GOT3 (cell line): ENCODE measurements at places on chromosomes 13 and 19.

GRCh38 chr19:21317821-21318220 lies 11.4 kb downstream of the ZNF708 start:
- DNase-seq, result no peak

DNA sequence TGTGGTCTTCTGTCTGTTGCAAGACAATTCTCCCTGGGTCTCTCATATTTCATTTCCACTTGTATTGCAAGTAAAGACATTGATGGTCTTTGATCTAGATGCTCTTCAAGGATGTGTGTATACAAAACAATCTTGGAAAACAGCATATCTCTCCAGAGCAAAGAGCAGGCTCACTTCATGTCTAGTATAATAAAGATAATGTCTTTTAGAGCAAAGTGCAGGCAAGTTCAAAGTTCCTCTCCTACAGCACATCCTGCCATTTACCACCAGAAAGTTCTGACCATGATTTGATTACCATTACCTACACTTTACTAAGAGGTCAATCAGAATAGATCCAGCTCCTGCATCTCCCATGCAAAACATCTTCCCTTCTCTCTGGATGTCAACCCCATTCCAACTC lies 162.8 kb downstream of the DIAPH3 start:
- no peak for DNase-seq

- no peak for DNase-seq
Observed at GRCh38 chr13:107373551-107373950, 805.6 kb upstream of the ARGLU1 start.

GRCh38 chr19:23561341-23561740 lies 125.7 kb downstream of the ZNF675 start:
- no peak for DNase-seq

GRCh38 chr13:109426690-109426990 lies 359.7 kb downstream of the IRS2 start:
- DNase-seq, result no peak

- no peak for DNase-seq
Observed at GRCh38 chr19:7817801-7818200, 12.2 kb upstream of the EVI5L start.

- no peak for DNase-seq
Observed at GRCh38 chr13:47044842-47045241, 148.0 kb upstream of the HTR2A start.

DNA sequence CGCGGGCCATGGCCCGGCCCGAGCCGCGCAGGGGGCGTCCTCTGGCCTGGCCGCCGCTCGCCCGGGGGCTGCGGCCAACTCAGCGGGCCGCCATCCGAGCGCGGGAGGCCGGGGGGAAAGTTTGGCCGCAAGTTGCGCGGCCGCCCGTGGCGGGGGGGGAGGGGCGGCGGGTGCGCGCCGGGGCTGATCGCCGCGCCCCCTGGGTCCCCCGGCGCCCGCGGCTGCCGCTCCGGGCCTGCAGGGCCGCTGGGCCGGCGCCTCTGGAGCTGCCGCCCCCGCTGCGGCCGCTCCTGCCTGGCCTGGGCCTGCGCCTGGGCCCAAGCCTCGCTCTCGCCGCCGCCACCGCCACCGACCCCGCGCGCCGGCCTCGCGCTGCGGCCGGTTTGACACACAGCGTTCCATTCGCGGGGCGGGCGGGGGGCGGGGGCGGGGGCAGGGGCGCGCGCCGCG lies at the start of gene NR2F6:
TSS of gene NR2F6 (minus strand) at position 385 of the 450 bp plus-strand sequence. CDS start 699 bp downstream, outside the sequence.
- no peak for DNase-seq

DNA sequence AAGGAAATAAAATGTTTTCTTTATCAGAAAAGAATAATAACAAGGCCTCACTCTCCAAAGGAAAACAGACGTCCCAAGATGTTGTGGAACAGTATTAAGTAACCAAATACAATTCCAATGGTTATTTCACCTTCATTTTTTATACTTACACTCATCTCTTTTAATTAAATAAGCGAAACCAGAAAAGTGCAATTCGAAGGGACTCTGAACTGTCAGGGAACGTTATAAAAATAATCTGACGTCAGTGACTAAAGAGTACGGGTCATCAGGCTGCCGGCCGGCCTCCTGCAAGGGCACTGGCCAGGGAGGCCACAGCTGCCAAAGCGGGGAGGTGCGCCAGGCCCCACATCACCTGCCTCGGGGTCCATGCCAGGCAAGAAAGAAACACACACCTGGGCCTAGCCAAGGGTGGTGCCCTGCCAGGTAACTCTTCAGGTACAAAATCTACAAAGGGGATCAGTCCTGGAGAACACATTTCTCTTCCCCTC lies 61.2 kb downstream of the CDADC1 start:
- no peak for DNase-seq

DNA sequence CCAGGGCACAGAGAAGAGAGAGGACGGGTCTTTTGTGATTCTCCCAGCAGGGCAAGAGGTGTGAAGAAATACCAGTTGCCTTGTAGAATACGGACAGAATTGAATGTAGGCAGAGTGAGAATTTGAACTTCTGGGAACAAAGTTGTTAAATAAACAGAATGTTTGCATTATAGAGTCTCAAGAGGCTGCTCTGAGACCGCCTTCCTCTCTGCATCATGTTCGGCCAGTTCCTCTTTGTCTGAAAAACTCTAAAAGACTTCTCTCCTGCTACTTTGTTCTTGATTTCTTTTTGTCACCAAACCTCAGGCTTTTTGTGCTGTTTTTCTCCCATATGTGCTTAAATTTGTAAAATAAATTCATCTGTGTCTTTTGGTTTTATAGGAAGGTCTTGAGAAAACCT lies 256.4 kb downstream of the DLEU7 start:
- DNase-seq, result no peak

GRCh38 chr13:68030152-68030809 lies 800.1 kb upstream of the PCDH9 start:
- no peak for DNase-seq

GRCh38 chr13:27130223-27130978 lies 41.2 kb downstream of the USP12 start:
- no peak for DNase-seq

DNA sequence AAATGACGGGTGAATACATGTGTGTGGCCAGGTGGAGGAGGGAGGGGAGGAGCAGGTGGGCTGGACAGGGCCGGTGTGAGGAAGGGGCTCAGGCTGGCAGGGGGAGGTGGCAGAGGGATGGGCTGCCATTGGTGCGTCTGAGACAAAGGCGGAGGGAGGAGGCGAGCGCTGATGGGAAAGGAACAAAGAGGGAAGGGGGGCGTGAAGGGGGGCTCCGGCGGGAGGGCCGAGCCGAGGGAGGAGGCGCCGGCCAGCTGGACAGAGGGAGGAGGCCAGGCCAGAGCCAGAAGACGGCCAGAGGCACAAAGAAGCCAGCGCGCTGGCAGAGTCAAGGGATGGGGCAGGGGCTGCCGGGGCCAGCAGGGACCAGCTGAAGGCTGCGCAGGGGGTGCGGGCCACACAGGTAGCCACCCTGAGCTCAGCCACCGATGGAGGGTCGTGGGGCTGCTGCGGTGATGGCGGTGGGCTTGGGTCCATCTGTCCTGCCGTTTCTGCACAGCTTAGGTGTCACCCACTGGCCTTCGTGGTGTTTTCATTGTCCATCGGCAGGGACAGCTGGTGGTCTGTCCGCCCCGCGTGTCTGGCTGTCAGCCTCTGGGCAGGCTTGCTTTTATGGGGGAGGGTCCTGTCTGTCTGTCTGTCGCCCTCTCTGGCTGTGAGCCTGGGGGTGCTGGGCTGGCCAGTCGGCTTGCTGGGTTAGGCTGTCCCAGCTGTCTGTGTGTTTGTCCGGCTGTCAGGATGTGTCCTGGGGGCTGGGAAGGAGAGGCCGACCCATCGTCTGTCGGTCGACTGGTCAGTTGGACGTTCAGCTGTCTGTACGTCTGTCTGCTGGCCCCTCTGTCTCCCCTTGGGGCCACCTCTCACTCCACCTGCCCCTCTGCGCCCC lies 2.2 kb downstream of the APC2 start:
- no peak for DNase-seq

GRCh38 chr13:47146136-47146535 lies 249.3 kb upstream of the HTR2A start:
- no peak for DNase-seq

DNA sequence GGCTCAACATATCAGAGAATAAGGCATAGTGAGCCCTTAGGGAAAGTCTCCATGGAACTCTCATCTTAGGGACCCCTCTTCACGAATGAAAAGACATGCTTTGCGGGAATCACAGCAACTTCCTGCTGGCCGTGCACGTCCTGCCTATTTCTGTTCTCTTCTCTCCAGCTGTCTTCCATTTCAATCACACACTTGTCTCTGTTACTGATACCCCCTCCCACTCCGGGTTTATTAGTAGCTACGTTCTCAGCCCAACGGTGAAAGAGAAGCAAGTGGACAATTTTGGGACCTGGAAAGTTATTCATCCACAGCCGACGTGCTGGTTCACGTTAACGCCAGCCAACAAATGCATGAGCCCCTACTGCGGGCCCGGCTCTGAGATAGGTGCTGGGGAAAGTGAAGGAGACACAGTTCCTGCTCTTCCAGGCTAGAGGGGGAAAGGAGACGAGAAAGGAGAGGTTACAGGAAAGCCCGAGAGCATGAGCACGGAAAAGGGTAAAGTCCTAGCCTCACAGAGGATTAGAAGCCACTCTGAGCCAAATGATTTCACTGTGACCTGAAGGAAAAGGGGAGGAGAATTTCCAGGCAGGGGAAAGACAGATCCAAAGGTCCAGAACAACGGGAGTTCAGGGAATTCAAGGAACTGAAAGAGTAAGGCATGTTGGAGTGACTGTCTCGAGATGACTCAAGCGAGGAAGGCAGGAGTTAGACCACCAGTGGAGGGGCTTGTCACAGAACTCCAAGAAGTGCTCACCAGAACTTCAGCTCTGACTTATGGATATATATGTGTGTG lies 81.8 kb upstream of the CLDN10 start:
- DNase-seq, result no peak

DNA sequence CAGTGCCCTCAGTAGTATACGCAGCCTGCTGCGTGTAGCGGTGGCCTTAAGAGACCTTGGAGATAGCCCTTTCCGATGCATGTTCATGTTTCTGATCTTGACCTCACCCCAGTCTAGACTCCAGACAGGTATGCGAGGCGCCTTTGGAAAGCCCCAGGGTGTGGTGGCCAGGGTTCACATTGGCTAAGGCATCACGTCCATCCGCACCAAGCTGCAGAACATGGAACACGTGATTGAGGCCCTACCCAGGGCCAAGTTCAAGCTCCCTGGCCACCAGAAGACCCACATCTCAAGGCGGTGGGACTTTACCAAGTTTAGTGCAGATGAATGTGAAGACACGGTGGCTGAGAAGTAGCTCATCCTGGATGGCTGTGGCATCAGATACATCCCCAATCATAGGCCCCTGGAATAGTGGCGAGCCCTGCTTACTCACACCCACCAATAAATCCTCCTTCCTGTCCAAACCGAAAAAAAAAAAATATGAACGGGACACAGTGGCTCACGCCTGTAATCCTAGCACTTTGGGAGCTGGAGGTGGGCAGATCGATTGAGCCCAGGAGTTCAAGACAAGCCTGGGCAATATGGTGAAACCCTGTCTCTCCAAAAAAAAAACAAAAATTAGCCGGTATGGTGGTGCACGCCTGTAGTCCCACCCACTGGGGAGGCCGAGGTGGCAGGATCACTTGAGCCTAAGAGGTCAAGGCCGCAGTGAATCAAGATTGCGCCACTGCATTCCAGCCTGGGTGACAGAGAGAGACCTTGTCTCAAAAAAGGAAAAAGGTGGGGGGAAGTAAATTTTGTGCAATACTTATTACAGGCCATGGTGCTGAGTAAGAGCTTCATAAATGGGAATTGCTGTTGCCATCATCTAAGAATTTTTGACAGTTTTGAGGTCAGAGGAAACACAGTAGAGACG lies 12.4 kb upstream of the CBLC start:
- DNase-seq, result no peak

GRCh38 chr13:114108894-114109293 lies 23.5 kb downstream of the RASA3 start:
- DNase-seq, result no peak

DNA sequence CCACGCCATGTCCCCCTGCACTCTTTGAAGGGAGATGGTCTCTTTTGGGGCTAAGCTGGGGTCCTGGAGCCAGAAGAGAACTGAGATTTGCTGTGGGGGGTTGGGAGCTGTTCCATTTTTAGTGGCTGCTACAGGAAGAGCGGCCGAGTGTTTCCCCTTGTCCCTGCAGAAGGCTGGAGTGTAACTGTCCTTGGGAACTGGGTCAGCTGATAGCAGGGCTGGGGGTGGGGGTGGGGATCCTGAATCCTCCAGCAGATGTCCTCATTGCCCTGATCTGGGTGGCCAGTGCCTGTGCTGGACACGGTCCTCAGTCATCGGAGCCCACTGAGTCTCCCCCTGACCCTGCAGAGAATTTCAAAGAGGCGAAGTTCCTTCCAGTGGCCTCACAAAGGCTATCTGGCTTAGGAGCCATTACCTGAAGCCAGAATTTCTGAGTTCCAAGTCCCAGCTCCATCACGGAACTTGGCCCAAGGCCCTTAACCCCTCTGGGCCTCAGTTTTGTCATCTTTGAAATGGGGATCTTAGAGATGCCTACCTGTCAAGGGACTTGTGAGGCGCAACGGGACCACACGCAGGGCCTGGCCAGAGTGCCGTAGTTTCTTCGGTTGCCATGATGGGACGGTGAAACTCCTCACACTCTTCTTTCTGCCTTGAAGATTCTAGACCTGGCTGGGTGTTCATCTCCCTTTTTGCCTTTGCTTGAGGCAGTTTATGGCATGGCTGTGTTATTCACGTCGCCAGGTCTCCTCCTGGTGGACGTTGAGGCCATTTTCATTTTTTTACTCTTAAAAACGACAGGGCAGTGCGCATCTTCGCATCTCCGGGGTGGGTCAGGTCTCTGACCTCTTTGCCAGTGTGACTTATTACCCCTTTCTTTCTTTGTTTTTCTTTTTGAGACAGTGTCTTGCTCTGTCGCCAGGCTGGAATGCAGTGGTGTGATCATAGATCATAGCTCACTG lies 51.9 kb downstream of the DNM2 start:
- DNase-seq, result no peak

DNA sequence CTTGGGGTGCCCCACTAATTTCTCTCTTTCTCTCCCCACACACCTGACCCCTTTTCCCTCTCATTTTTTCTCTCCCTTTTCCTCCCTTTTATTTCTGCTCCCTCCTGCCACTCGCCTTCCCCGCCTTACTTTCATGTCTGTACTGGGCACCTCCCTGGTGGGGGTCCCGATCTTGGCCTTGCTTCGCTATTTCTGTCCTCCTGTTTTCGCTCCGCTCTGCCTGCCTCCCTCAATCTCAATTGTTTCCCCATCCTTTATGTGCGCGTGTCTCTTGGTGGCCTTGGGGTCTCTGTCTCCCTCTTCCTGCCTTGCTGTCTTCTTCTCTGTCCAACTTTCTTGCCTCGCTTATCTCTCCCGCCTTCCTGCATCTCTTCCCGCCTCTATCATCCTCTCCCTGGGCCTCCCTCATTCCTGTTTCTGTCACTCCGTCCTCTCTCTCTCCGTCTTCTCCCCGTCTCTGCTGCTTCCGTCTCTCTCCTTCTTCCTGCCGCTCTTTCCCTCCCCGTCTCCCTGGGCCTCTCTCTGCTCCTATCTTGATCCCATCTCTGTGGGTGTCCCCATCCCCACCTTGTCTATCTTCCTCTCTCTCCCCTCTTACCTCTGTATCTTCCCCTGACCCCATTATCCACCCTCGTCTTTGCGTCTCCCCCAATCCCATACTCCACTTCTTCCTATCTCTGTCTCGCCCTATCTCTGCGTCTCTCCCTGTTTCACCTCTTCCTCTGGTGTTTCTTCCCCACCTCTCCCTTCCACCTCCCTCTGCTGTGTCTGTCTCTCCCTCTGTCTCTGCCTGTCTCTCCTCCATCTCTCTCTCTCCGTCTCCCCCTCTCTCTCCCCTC lies 4.0 kb downstream of the GRIN2D start:
- DNase-seq, result no peak

- no peak for DNase-seq
Observed at GRCh38 chr13:36480726-36481427, 48.6 kb downstream of the CCNA1 start.
